D721Med (cell line): ENCODE measurements at places on chromosomes 2 and 18.

DNA sequence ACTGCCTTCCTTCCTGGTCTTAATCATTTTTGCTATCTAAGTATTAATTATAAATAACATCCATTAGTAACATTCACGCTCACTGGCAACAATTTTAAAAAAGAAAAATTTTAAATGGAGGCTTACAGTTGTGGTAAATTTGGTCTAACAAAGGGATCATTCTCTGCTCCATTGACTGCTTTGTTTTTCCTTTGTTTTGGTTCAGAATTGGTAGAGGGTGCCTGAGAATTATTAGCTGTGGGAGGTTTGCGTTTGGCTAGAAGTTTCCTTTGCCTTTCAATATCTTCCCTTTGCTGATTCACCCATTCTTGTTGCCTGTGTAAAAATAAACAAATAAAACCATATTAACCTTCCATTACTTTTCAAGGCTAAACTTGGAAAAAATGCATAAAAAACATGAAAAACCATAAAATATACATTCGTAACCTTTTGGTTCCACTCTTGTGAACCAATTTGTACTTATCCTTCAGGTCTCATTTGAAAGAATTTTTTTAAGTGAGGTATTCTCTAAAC is 114.6 kb downstream of the TLK1 start:
- no peak for DNase-seq

- no peak for DNase-seq
Measured at GRCh38 chr18:13568443-13569392, 157.6 kb downstream of the FAM210A start.

GRCh38 chr2:182866461-182867406 is at the start of gene FRZB:
Gene FRZB (minus strand): TSS chr2:182866637. CDS start chr2:182866552, 85 bp downstream.
- DNase-seq = no peak

- no peak for DNase-seq
Measured at GRCh38 chr18:79954791-79955190, 3.3 kb upstream of the SLC66A2 start.

DNA sequence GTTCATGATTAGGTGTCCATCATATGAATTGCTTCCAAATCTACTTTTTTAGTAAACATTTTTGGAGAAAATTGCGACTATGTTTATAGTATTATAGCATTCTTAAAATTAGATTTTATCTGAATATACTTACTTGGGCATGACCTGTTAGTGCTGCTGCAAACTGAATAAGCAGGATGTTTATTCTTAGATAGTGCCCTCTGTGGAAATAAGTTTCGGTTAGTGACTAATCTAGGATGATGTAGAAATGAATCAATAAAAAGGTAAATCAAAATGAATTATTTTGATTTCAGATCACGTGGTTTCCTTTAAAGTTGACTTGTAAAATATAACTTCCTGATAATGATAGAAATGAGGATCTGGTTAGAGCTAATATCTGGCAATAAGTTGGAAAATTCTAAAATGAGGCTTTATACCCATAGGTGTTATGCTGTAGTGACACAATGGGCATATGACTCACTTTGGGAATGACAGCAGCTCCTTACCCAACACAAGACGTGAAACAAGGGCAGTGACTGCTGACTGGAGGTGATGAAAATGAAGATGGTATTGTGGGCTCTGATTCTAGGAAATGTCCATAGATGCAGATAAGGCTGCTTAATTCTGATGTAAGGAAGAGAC is 165.8 kb upstream of the TCF4 start:
- DNase-seq = no peak
